Dermis microvascular lymphatic vessel endothelial cell (primary cell): ENCODE measurements at places on chromosomes 16 and 17. TPM values are rescaled to one million over a fixed set of nuclear protein-coding genes. Genes with fewer than 3 reads are reported as not detected.

The PNMT gene
- total RNA-seq = 1.2 and 1.4 TPM in 2 replicates

The MAP1LC3B gene
- 20.9 and 33.3 TPM in 2 replicates for total RNA-seq

The SLC52A1 gene
- total RNA-seq = 0.25 and 0.26 TPM in 2 replicates

The CBFA2T3 gene
- under 0.01 TPM in 1 of 2 replicates, not detected in the other for total RNA-seq

The CD300LB gene
- total RNA-seq = not detected in 2 replicates

The SMPD3 gene
- under 0.01 TPM in 2 replicates for total RNA-seq

The CCDC57 gene
- 2.8 and 5.4 TPM in 2 replicates for total RNA-seq

The PLXDC1 gene
- total RNA-seq = not detected in 2 replicates

The TBC1D3H gene
- total RNA-seq = not detected in 2 replicates

GRCh38 chr17:69870091-69870530 is 204.9 kb upstream of the KCNJ16 start:
- peak; percentile 77 for DNase-seq

DNA sequence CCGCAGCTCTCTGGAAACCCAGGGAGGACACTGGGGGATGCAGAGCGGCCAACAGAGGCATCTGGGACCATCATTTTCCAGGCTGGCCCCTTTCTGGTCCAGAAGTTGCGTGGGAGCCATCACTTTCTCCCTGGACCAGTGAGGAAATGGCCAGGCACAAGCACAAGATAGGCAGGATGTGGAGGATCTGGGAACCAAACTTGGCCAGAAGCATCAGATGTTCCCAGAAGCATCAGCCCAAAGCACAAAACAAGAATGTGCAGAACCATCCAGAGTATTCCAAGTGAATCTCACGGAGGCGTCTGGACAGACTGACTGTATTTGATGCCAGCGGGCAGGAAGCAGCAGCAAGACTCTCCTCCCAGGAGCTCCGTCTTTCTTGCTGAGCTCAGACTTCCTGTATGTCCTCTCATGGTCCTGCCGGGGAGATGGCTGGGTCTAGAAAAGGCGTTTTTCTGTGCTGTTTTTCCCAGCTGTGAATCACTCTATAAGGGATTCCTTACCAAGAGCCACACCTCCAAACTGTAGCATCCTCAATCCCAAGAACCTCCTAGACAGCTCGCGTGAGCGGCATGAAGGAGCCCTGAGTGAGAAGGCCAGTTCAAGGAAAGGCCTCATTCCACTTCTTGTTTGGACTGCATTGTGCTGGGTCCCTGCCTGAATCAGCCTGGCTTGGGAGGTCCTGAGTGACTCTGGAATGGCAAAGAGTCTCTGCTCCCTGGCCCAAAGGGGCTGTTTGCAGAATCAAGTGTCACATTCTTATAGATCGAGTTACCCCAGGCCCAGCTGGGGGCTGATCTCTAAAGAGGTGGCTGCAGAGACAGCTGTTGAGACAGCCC is 49.5 kb upstream of the MTSS2 start:
- DNase-seq = no peak

- DNase-seq = no peak
Measured at GRCh38 chr16:81900456-81900855, 110.8 kb downstream of the SDR42E1 start.

- no peak for DNase-seq
Measured at GRCh38 chr16:50482271-50482670, 65.9 kb upstream of the NKD1 start.

DNA sequence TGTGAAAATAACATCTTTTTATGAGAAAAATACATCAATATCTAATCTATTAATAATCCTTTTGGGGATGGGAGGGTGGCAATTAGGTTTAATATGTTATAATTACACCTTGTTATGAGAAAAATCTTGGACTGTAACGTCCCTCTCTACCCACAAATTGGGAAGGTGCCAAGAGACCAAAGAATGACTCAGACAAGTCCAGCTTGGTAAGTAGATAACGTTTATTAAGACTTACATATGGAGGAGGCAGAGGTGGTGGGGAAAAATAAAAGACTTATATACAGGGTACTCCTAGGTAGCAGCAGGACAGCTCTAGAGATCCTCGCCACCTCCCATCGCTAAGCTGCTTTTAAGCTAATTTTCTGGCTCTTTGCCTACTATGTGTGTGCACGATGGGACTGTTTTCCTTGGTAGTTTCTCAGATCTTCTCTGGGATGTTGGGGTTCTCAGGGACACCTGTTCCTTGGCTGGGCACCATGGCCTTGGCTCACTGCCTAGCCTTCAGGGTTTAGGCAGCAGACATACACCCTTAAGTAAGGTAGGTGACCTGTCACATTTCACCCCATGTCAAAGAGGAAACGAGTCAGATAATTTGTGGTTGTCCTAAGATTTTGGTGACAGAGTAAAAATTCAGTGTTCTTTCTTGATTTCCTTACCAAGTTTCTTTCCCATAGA is 31.5 kb downstream of the RBL2 start:
- peak; percentile 81 for DNase-seq

- DNase-seq = no peak
Measured at GRCh38 chr17:66734186-66734943, 100.6 kb upstream of the CACNG5 start.

DNA sequence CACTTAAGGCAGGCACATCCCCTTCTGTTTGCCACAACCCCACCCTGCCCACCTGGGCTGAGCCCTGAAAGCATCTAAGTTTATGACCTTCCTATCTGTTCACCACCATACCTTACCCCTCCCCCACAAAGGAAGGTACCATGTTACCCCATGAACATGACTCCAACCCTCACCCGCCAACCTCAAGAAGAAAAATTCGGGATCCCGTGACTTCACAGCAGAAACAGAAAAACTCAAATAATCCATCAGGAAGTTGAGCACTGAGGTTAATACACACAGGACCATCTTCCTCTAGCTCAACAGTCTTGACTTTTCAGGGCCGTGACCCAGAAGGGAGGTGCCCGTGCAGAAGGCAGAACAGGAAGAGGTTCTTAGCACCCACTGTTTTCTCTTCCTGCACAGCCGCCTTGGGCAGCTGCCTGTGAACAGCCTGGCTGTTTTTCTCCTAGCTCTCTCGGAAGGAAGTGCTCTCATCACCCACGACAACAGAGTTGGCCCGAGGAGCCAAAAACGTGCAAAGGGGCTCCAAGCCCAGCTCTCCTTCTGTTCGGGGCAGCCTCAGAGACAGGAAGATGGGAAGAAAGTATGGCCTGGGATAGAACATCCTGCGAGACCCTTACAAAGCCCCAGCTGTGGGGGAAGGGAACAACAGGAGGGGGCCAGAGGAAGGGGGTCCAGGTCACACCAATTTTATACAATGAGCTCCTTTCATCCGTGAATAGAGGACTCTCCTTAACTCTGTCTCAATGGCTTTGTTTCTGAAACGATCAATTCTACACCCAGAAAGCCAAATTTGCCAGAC is 101.1 kb downstream of the XYLT1 start:
- no peak for DNase-seq

GRCh38 chr17:37190493-37190892 is 185.3 kb upstream of the C17orf78 start:
- no peak for DNase-seq

DNA sequence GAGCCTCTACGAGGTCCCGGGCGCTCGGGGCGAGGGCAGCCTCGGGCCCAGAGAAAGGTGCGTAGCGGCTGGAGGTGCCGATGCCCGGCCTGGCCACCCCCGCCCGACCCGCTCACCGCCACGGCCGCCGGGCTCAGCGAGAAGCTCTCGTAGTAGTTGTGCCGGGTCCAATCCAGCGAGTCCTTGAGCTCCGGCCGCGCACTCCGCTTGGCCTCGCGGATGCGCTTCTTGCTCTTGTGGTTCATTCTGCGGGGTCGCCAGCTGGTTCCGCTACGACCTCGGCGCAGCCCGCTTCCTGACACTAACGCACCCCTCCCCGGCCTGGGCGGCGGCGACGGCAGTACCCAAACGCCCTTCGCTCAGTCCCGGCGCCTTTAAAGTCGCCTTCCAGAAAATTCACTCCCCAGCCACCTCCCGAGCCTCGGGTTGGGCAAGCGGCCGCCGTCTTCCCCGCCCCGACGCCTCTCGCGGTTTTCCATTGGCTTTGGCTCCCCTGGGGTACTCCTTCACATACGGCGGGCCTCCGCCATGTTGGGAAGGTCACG is at the start of gene JMJD6:
Gene JMJD6 (minus strand): TSS at position 376 of the 545 bp plus-strand sequence. CDS start 131 bp downstream, at position 245.
- DNase-seq = peak; percentile 95

DNA sequence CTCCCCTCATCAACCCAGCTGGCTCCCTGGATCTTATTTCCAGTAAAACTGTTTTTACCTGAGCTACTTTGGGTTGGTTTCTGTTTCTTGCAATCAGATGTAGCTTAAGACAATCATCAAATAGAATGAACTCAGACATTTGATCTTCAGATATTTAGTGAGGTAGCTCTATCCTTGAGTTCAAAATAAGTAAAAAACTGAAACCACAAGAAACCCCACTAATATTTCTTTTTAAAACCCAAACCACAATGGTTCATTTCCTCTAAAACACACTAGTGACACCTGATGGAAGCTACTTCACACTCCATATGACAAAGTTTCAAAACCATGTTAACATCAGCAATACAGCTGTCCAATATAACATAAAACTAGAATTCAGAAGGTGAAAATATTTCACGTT is 37.8 kb downstream of the CACNG1 start:
- DNase-seq = no peak

DNA sequence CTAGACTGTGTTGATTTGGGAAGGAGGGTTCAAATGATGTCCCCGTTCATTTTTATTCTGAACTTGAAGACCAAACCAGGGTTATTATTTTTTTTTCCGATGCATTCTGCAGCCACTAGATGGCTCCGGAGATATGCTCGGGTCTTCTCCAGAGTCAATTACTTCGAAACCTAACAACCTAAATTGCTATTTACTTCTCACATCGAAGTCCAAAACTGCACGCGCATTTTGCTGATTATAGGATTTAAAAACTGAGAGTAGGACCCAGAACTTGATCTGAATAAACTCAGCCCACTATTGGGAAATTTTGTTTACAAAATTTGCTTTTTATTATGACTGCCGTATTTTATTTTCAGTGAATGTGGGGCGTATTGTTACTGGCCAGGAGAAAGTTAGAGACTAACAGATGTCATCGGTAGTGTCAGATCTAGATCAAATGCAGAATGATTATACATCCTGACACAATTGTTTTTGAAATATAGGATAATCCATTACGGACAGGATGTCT is 263.8 kb downstream of the HS3ST3A1 start:
- peak; percentile 15 for DNase-seq

GRCh38 chr17:72404872-72405271 is 284.1 kb downstream of the SOX9 start:
- no peak for DNase-seq

- DNase-seq = no peak
Measured at GRCh38 chr16:71460941-71461340, 1.1 kb downstream of the ZNF23 start.

DNA sequence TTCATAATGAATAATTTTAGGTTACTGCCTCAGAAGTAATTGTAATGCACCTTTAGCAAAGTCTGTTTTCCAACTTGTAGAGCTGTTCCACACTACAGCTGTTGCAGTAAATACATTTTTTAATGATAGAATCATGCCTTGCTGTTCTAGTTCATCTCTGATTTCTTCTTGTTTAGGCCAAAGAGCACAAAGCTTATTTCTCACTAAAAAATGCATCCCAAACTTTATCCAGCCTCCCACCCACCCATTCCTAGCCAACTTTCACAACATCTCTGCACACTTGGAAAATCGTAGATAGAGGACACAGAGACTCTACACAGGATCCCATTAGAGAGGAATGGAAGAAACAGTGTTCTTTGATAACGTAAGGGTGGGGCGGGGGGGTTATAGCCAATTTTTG is 252.2 kb upstream of the DYNLRB2 start:
- no peak for DNase-seq

GRCh38 chr17:8140065-8141029 is 11.9 kb downstream of the PER1 start:
- DNase-seq = no peak

DNA sequence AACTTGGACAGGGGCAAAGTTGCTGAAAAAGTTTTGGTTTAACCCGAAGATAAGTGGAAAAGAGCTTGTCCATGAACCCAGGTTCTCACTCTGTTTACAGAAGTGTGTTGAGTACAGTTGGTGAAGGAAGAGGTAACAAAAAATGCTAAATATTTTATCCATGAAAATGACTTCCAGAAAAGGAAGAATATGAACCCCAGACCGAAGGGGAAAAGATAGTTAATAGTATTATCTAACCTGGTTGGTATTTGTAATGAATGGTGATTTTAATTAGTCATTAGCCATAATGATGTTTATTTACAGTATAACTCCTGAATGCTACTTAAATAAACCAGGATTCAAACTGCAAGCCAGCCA is 574 bp upstream of the TMEM106A start:
- DNase-seq = no peak

GRCh38 chr17:3335876-3336275 is 37.7 kb upstream of the OR3A1 start:
- DNase-seq = no peak

DNA sequence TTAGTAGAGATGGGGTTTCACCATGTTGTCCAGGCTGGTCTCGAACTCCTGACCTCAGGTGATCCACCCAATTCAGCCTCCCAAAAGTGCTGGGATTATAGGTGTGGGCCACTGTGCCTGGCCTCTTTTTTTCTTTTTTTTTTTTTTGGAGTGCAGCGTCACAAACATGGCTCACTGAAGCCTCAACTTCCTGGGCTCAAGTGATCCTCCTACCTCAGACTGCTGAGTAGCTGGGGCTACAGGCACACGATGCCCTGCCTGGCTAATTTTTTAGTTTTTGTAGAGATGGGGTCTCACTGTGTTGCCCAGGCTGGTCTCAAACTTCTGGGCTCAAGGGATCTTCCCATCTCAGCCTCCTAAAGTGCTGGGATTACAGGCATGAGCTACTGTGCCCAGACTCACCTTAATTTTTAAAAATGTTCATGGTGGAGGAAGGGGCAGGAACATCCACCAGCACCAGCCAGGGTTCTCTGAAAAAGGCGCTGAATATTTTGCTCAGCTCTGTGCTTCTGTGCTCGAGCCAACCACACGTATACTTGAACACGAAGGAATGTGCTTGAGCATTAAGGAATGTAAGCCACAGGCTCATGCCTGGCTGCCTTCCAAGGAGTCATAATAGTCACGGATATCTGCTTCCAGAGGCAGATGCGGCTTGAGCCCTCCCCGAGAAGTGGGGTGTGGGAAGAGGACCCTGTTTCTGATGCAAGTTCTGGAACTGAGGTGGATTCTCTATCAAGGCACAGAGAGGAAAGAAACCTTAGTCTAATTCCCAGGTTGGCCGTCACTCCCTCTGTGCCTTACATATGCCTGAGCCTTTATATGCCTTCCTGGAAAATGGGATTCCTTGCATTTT is 65.5 kb upstream of the CREBBP start:
- no peak for DNase-seq
